ENCODE measurements at places on chromosomes 5 and 9.

- DNase-seq: no peak
Observed at GRCh38 chr5:42720251-42720650, 36.4 kb upstream of the CCDC152 start.

GRCh38 chr5:45795458-45795857 is 99.3 kb upstream of the HCN1 start:
- no peak for DNase-seq

GRCh38 chr5:137583129-137583528 is 84.0 kb upstream of the SPOCK1 start:
- DNase-seq: no peak

- DNase-seq: peak; percentile 42
Observed at GRCh38 chr9:137241490-137242268, 592 bp downstream of the TUBB4B start.

DNA sequence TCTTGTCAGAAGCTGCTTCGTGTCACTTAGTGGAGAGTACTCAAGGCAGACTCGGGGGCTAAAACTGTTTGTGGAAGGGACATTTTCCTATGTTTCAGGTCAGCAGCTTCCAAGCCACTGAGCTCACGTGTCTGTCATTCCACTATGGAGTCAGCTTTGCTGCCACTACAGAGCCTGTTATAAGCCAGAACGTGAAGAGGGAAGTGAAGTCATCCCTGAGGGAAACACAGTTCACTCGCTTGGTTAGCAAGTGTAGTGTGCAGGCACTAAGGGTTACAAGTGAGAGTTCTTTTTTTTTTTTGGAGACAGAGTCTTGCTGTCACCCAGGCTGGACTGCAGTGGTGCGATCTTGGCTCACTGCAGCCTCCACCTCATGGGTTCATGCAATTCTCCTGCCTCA is 24.5 kb upstream of the LTC4S start:
- DNase-seq: no peak

- DNase-seq: no peak
Observed at GRCh38 chr5:155293605-155294178, 280.1 kb downstream of the KIF4B start.

All from activated naive CD8-positive, alpha-beta T cell treated with anti-CD3 and anti-CD28 coated beads, Interleukin-2, amount 50 U/mL, for 16 hours (primary cell).